ENCODE measurements at places on chromosomes 12 and 14. TPM values are rescaled to one million over a fixed set of nuclear protein-coding genes. Genes with fewer than 3 reads are reported as not detected.

- no peak for DNase-seq
Observed at GRCh38 chr12:2332236-2332635, 279.4 kb downstream of the CACNA1C start.

The C12orf56 gene
- total RNA-seq, result 3.1 TPM

DNA sequence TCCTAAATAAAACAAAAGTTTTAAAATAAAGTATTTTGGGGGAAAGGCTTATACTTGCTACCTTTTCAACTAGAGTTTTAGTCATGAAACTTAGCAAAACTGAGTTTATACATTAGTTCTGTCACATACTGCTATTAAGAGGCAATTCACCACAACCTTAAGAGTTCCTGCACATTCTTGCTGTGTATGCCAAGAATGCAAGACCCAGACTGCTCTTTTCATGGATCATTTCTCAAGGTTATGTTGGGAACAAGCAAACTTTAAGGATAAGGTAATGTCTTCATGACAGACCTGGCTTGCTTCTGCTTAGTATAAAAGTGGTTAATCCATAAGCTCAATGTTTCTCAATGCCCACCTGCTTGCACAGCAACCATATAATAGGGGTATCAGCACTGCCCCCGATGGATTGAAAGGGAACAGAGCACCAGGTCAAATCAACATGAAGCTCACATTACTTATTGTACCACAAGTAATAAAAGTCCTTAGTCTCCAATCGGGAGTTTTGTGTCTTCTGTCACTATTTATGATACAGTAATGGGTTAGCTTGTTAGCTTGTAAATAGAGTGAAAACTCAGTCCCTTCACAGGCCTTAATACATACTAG, 67.6 kb downstream of the KIF21A start:
- peak; percentile 85 for DNase-seq

The LTB4R gene
- 1.3 TPM for total RNA-seq

The KRT5 gene
- 10.2 TPM for total RNA-seq

The FLRT2 gene
- 1.9 TPM for total RNA-seq

The RAB5B gene
- 119 TPM for total RNA-seq

- peak; percentile 64 for DNase-seq
Observed at GRCh38 chr12:117836999-117837736, 131.6 kb downstream of the KSR2 start.

The KRT2 gene
- not detected for total RNA-seq

GRCh38 chr12:45216983-45217485, 1.1 kb downstream of the ANO6 start:
- DNase-seq, result no peak

DNA sequence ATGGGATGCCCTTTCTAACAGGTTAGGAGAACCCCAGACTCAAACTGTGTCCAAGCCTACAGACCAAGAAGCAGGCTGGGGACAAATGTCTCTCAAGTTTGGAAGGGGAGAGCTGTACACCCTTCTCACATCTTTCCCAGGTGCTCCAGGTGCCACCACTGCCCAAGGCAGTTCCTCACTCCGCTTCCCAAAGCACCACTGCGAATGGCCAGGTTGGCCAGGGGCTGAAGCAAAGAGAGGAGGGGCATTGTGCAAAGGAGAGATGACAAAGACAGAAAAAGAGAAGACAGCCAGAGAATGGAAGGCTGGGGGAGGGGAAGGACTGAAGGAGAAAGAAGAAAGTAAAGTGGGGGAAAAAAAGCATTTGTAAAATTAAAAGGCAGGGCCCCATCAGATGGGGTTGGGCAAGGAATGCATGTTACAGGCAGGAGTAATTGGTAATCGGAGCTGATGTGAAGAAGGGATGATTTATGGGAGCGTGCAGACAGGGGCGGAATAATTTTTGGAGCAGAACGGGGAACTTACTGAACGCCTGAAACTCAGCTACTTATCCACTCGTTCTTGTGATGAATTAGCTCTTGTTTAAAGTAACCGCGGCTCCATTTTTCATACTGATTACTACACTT, 165.8 kb downstream of the ESRRB start:
- DNase-seq, result no peak

DNA sequence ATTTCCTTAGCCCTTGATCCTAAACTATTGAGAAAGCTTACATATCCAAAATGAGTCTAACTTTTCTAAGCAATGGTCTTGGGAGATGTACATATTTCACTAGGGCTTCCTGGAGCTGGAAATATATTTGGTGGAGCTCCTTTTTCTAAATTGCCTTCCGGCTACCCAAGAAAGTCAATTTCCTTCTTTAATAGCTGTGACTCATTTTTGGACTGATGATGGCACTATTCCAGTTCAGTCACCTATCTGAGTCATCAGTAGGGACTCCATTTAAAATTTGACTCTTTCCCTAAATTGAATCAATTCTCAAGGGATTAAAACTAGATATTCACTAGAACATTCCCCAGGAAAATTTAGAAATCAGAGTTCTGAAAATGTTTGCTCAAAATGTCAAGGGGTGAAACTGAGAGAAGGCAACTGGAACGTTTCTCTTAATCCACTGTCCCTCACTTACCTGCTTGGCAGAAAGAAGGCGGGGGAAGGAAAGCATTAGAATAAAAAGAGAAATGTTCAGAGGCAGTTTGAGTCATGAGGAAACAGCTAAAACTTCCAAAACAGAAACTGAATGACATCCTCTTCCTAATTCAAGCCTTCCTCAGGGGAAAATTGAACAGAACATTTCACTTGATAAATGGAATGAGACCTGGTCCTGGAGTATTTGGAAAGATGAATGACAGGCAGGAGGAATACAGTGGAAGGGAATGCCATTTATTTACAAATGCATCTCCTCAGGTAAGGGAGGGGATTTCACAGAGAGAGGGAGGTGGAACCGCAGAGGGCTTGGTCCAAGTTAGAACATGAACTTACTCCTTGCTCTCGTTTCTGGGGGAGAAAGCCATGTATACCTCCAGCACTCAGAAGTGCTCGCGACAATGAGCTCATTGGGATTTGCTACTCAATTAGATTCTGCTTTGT, 91.2 kb downstream of the RGS6 start:
- peak; percentile 55 for DNase-seq

- DNase-seq, result no peak
Observed at GRCh38 chr14:69501423-69501838, 16.9 kb downstream of the PLEKHD1 start.

All from renal cortical epithelial cell (primary cell).